ENCODE measurements at places on chromosomes 5 and 9.

GRCh38 chr9:84975926-84976325 lies 306.4 kb downstream of the NTRK2 start:
- no peak for DNase-seq

DNA sequence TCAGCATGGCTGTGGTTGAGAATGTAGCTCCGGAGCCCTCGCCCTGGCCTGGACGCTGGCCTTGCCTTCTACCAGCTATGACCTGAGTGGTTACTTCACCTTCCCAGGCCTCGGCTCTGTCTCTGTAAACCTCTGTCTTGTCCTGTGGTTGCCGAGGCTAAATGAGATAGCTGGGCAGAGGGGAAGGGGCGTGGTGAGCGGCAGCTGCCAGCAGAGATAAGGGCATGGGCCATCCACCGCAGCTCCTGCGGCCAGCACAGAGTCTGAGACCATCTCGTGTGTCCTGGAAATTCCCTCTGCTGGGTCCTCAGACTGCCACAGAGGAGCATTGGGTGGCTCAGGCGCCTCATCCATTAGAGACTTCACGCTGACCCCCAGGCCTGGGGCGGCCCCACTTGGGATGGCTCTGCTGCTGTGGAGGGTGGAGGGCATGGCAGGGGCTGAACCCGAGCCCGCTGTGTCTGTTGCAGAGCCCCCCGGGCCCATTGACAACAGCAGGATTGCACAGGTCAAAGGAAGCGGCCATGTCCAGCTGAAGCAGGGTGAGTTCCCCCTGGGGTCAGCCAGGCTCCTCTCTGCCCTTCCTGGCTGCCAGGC lies 43.9 kb downstream of the USP20 start:
- DNase-seq, result no peak

DNA sequence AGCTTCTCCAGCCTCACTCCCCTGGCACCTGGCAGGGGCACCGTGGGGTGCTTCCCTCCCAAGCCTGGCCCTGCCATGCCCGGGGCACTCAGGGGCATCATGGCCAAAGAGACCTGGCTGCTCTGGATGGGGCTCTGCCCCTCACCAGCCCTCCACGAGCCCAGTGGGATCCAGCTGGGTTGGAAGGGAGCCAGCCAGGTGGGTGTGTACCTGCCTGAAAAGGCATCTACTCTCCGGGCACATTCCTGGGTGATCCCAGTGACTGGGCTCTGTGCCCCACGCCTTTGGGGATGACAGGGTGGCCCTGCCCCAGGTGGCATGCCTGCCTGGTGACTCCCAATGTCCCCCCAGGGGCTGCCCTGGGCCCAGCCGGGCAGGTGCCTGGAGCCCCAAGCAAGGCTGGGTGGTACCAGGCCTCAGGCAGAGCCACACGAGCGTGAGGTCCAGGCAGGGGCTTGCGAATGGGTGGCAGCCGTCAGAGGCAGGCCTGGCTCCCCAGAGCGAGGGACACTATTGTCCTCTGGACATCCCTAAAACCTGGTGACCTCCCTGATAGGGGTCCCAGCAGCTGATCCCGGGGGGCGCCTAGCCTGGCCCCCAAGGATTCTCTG lies 777 bp downstream of the GPSM1 start:
- DNase-seq, result no peak

DNA sequence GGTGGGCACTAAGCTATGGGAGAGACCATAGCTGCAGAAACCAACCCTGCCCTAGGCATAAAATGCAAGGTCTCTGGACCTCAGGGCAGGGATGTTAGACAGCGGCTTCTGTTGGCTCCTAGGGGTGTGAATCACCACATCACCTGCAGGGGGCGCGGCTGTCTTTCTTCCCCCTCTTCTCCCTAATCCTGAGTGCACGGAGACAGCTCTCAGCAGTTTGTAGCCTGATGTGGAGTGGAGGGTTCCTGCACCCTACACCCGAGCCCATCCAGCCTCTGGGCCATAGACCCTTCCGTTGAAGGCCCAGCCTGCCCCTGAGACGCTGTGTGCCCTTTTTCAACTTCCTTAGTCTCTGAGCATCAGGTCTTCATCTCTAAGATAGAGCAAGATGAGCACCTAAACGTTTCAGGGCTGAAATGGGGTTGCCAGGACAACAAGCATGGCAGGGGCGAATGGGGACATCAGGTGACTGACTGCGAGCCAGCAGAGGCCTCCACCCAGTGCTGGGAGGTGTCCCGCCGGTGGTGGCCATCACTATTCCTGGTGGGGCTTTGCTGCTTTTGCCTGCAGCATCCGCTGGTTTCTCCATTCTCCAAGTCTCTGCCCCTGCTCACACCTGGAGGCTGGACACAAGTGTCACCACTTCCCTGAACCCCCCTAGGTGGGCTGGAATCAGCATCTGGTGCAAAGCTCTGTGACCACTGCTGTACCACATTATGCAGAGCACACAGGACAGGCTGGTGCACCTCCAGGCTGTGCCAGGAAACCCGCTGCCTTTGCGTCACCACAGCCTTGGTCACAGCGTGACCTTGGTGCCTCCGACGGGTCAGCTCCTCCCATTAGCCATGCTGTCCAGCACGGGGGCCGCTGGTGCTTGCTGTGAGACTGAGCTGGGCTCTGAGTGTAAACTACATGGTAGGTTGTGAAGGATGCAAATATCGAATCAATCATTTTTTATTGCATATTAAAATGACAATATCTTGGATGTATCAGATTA lies 2.5 kb upstream of the SEC16A start:
- peak; percentile 93 for DNase-seq

DNA sequence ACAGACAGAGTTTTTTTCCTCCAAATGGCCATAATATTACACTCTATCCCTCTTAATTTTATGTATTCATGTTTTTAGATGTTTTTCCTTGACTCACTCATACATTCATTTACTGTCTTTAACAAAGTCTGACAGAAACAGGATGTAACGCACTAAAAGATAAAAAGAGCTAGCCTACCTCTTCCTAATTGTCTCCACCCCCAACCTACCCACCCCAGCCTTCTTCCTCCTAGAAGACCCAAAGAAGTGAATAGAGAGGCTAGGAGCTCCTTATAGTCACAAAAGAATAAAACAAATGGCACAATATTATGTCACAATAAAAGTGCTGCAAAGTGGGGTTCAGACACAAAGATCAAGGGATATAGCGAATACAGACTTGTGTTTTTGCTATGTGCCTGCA lies 719 bp downstream of the NOL8 start:
- DNase-seq, result no peak

DNA sequence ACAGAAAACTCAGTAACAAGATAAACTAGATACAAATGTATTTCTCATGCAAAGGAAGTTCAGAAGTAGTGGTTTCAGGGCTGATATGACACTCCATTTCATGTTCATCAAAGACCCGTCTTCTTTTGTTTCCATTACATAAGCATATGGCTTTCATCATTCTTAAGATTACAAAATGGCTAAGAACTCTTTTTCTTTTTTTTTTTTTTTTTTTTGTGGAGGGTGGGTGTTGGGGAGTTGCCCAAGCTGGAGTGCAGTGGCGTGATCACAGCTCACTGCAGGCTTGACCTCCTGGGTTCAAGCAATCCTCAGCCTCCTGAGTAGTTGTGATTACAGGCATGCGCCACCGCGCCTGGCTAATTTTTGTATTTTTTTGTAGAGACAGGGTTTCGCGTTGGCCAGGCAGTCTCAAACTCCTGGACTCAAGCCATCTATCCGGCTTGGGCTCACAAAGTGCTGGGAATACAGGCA lies 22.0 kb upstream of the PTBP3 start:
- no peak for DNase-seq

DNA sequence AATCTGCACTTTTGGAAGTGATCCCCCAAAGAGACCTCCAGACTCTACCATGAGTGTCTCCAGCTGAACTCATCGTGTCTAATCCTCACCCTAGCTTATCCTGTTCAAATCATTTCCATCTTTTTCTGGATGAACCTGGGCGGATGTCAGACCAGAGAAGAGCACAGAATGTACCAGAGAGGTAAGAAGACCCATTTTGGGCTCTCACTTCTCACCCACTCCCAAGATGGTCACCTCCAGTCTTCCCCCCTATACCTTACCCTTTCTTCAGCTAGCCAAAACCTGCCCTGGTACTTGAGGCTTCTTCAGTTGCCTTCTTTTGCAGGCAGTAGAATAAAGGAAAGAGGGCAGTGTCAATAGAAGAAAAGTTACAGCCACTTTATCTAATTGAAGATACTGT lies 27.9 kb upstream of the ANXA2R start:
- no peak for DNase-seq

- DNase-seq, result no peak
Observed at GRCh38 chr5:141515141-141515540, 26.3 kb downstream of the PCDHGC5 start.

GRCh38 chr9:99076483-99077171 lies 28.3 kb upstream of the TGFBR1 start:
- DNase-seq, result no peak
